Tongue (tissue), 3 donors: ENCODE measurements at places on chromosomes 11 and 22. TPM values are rescaled to one million over a fixed set of nuclear protein-coding genes. Genes with fewer than 3 reads are reported as not detected.

DNA sequence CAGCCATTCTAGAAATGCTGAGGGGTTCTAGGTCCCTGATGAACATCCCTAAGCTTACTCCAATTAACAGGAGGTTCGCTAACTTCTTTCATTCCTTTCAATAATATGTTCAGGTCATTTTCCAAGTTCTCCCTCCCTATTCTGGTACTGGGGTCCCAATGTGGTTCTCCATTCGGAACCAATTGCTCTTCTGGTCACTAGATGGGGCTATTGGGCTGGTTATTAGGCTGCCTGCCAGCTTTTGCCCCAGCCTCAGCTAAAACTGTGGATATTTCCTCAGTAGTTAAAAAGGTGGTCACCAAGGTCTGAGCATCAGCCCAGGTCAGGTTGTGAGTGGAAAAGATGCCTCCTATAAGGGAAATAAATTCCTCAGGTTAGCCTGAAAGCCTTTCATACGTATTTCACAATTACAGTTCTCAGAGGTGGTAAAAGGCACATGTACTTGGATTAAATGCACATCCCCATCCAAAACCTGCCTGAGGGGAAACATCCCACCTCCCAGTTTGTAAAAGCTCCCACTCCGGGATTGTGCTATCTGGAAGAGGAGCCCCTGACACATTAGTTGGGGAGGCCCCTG is 161.1 kb upstream of the CCDC179 start:
- peak; percentile 50 for DNase-seq

The EED gene
- 25.2 TPM for total RNA-seq

- no peak for DNase-seq
Measured at GRCh38 chr11:123973816-123974215, 3.8 kb downstream of the OR10S1 start.

GRCh38 chr11:133747409-133747808 is 97.9 kb downstream of the SPATA19 start:
- DNase-seq, result no peak

- DNase-seq, result no peak
Measured at GRCh38 chr11:126483621-126484195, 128.2 kb downstream of the ST3GAL4 start.

- DNase-seq, result no peak
Measured at GRCh38 chr11:96050435-96051182, 126.7 kb upstream of the MTMR2 start.

GRCh38 chr11:34405079-34405858 is 33.5 kb upstream of the CAT start:
- no peak for DNase-seq
